ENCODE measurements at places on chromosomes 3 and 15. TPM values are rescaled to one million over a fixed set of nuclear protein-coding genes. Genes with fewer than 3 reads are reported as not detected.
A peak's percentile ranks its signal among the peaks of the same experiment; 100 is the strongest.

TLR9 gene
- total RNA-seq: not detected

SETMAR gene
- 13.5 TPM for total RNA-seq

ANKRD63 gene
- 1.3 TPM for total RNA-seq

SLC28A2 gene
- not detected for total RNA-seq

TTLL13 gene
- not detected for total RNA-seq

MYO1E gene
- total RNA-seq: 17.2 TPM

CYP1A1 gene
- 1.0 TPM for total RNA-seq

TBC1D5 gene
- total RNA-seq: 40.2 TPM

CHRD gene
- 13.4 TPM for total RNA-seq

ACKR2 gene
- 6.2 TPM for total RNA-seq

JAGN1 gene
- 39.8 TPM for total RNA-seq

LCTL gene
- not detected for total RNA-seq

SLCO2A1 gene
- total RNA-seq: 36.4 TPM

- H3K36me3 ChIP-seq: no peaks in the 10 kb centered on the region
- no peaks in the 10 kb centered on the region for H3K27me3 ChIP-seq
- no peak overlapping the region for H3K27ac ChIP-seq
- no peak overlapping the region for H3K4me3 ChIP-seq
- no peak for DNase-seq
- H3K4me1 ChIP-seq: no peaks in the 10 kb centered on the region
Observed at GRCh38 chr3:61901496-61901895, 340.1 kb downstream of the PTPRG start.

DNA sequence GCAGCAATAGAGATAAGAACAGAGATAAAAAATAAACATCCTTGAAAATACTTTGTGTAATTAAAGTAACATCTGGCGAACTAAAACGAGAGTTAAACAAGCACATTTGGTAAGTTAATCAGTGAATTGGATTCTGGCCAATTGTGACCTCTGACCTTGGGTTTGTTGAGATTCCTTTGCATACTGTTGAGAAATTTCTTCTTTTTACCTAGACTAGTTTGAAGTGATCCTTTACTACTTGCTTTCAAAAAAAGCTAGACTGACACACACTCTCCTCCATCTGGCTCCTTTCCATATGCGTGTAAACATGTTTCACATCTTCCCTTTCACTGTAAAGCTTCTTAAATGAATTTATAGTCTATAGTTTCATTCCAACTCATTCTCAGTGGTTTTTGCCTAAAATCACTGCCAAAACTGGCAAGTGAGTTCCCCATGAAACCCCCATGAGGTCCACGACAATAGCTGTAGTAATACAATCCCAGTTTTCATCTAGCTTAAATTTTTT lies 17.3 kb upstream of the GBE1 start:
- no peak overlapping the region for H3K27ac ChIP-seq
- no peak for DNase-seq
- H3K4me1 ChIP-seq: no peaks in the 10 kb centered on the region
- H3K36me3 ChIP-seq: no peaks in the 10 kb centered on the region

GRCh38 chr3:120418866-120419490 lies 31.8 kb downstream of the FSTL1 start:
- no peak for DNase-seq
- H3K27ac ChIP-seq: peak overlapping the region; percentile 84
- H3K36me3 ChIP-seq: peaks cover 20% of the 10 kb centered on the region
- no peaks in the 10 kb centered on the region for H3K27me3 ChIP-seq
- peaks cover 88% of the 10 kb centered on the region for H3K4me1 ChIP-seq
- no peak overlapping the region for H3K4me3 ChIP-seq

DNA sequence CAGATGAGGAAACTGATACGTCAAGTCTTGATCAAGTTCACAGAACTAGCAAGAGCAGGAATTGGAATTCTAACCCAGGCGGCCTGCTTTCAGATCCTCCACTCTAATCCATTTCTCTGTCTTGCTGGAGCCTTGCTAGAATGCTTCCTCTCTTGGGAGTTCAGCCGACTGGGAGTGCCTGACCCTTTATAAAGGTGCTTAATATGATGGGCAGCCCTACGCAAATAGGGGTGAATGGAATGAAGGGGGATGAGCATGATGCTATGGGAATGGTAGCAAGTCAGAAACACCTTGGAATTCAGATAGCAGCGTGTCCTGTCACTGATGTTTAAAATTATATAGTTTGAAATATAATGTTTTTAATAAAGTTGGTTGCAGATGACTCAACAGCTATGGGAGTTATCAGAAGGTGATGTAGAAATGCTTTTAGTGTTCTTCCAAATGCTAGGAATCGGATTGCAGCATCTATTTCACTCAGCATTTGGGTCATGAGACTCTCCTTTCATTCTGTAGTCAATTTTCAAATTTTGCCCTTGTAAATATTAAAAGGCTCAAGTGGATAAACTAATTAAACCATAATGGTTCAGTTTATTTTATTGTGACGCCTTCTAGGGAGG lies 150.7 kb downstream of the FNDC3B start:
- H3K4me1 ChIP-seq: no peaks in the 10 kb centered on the region
- H3K27ac ChIP-seq: peak overlapping the region; percentile 5
- no peak overlapping the region for H3K4me3 ChIP-seq
- DNase-seq: no peak
- H3K36me3 ChIP-seq: no peaks in the 10 kb centered on the region

DNA sequence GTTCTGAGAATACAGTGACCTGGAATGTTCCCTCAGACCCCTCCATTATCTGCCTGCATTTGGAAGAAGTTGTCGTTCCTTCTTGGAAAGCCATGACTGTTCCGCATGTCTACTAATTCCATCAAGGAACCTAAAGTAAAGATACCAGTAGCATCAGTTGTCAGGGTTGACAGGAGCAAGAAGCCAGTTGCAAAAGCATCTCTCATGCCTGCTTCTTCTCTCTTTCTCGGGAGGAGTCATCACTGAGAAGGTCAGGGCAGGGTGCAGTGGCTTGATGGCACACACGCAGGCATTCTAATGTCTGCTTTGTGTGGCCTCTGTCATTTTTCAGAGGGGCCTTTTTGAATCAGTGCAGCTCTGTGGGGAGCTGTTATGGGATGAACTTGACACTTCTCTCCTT lies 276.6 kb upstream of the TPM1 start:
- no peak overlapping the region for H3K27ac ChIP-seq
- H3K36me3 ChIP-seq: peaks cover 14% of the 10 kb centered on the region
- H3K4me3 ChIP-seq: no peak overlapping the region
- no peak for DNase-seq
- H3K4me1 ChIP-seq: no peaks in the 10 kb centered on the region
- no peaks in the 10 kb centered on the region for H3K27me3 ChIP-seq

DNA sequence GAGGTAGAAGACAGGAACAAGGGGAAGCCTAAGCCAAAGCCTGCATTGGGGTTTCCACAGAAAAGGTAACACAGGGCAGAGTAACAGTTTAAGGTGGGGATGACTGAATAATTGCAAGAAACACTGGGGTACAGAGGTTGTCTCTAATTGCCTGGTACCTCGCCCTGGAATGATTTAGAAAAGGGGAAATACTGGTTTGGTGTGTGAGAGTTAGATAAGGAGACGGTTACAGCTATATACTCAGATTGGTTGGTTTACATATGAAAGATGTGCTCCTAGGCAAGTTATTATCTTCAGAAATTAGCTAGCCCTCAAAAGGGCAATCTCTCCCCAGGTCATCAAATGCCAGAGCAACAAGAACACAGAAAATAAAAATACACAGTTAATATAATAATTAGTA lies 58.8 kb downstream of the SMARCC1 start:
- no peaks in the 10 kb centered on the region for H3K4me1 ChIP-seq
- no peaks in the 10 kb centered on the region for H3K27me3 ChIP-seq
- DNase-seq: no peak

DNA sequence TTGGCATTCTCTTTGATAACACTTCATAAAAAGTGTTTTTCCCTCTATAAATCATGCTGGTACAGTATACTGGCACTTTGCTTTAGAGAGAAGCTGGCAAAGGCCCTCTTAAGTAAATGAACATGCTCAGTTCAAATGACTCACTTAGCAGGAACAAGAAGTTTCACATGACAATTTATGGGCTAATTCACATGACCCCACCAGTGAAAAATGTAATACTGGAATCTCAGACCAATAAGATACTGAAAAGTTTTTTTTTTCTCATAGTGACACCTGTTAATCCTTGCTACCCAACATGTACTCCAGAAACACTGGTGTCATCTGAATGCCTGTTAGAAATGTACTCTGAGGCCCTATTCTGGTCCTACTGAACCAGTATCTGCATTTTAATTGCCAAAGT lies 13.9 kb downstream of the BTBD1 start:
- H3K27ac ChIP-seq: no peak overlapping the region
- H3K4me1 ChIP-seq: peaks cover 19% of the 10 kb centered on the region
- H3K36me3 ChIP-seq: peaks cover 32% of the 10 kb centered on the region
- H3K27me3 ChIP-seq: no peaks in the 10 kb centered on the region
- DNase-seq: no peak
- no peak overlapping the region for H3K4me3 ChIP-seq

- H3K36me3 ChIP-seq: no peaks in the 10 kb centered on the region
- no peaks in the 10 kb centered on the region for H3K4me1 ChIP-seq
- H3K27ac ChIP-seq: no peak overlapping the region
- H3K4me3 ChIP-seq: no peak overlapping the region
Observed at GRCh38 chr15:77001966-77002365, 7.0 kb downstream of the PSTPIP1 start.

DNA sequence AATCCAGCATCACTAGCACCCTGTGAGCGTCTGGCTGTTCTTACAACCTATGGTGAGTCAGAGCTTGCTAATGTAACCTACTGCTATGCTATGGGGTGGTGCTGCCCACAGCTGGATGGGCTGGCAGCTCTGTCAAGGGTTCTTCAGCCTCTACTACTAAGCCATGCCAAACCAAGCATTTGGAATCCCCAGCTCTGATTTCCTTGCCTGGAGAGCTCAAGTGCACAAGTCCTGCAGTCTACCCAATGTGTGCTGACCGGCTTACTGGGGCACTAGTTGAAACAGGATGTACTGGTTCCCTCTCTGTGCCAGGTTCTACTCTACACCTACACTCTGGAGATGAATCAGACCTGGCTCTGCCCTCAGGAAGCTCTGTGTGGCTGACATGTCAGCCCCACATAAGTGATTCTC lies 4.2 kb downstream of the TEX264 start:
- H3K4me3 ChIP-seq: no peak overlapping the region
- H3K27ac ChIP-seq: no peak overlapping the region
- peaks cover 58% of the 10 kb centered on the region for H3K4me1 ChIP-seq
- peaks cover 24% of the 10 kb centered on the region for H3K36me3 ChIP-seq

GRCh38 chr3:66395635-66396034 lies 105.2 kb downstream of the LRIG1 start:
- no peak overlapping the region for H3K4me3 ChIP-seq
- H3K27ac ChIP-seq: no peak overlapping the region
- H3K4me1 ChIP-seq: peaks cover 36% of the 10 kb centered on the region
- no peak for DNase-seq
- H3K27me3 ChIP-seq: no peaks in the 10 kb centered on the region

DNA sequence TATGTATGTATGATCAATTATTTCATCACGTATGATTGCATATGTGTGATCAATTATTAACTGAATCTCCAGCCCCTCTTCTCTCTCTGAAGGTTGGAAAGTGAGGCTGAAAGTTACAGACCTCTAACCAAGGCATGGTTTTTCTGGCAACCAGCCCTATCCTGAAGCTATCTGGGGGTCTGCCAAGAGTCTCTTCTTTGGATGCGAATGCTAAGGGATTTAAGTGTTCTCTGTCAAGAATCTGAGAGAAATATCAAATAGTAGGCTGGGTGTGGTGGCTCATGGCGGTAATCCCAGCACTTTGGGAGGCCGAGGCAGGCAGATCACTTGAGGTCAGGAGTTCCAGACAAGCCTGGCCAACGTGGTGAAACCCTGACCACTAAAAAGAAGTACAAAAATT lies 8.1 kb downstream of the NKTR start:
- no peak overlapping the region for H3K27ac ChIP-seq
- no peaks in the 10 kb centered on the region for H3K4me1 ChIP-seq
- H3K36me3 ChIP-seq: no peaks in the 10 kb centered on the region
- H3K27me3 ChIP-seq: no peaks in the 10 kb centered on the region
- H3K4me3 ChIP-seq: no peak overlapping the region
- no peak for DNase-seq

- no peak for DNase-seq
- no peak overlapping the region for H3K27ac ChIP-seq
- peaks cover 54% of the 10 kb centered on the region for H3K36me3 ChIP-seq
Observed at GRCh38 chr15:63560741-63561448, 36.3 kb upstream of the FBXL22 start.

- no peak overlapping the region for H3K27ac ChIP-seq
- no peaks in the 10 kb centered on the region for H3K4me1 ChIP-seq
- H3K27me3 ChIP-seq: no peaks in the 10 kb centered on the region
- H3K4me3 ChIP-seq: no peak overlapping the region
- DNase-seq: no peak
Observed at GRCh38 chr15:44471885-44472455, 44.5 kb downstream of the CTDSPL2 start.

DNA sequence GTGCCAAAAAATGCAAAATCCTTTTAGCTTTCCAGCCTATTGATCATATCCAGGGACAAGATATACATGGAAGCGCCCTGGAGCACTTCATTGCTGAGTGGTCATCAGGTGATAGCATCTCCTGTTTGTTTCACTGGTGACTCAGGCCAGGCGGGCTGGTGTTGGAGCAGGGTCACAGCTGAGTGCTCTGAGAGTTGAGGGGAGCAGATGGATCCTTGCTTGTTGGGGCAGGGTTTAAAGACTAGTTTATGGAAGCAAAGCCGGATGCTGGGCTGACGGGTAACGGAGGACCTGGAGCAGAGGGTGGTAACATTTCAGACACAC lies 405.0 kb upstream of the TPM1 start:
- no peak overlapping the region for H3K27ac ChIP-seq
- no peak for DNase-seq
- H3K27me3 ChIP-seq: no peaks in the 10 kb centered on the region
- H3K4me1 ChIP-seq: peaks cover 19% of the 10 kb centered on the region
- no peaks in the 10 kb centered on the region for H3K36me3 ChIP-seq

DNA sequence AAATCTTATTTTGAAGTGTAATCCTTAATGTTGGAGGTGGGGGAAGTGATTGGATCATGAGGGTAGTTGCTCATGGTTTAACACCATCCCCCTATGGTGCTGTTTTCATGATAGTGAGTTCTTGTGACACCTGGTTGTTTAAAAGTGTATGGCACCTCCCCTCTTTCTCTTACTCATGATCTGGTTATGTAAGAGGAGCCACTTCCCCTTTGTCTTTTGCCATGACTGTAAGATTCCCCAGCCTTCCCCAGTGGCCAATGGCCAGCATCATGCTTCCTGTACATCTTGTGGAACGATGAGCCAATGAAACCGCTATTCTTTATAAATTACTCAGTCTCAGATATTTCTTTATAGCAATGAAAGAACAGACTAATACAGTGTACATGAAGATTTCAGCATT lies 39.8 kb upstream of the GMNC start:
- no peak overlapping the region for H3K27ac ChIP-seq
- DNase-seq: no peak
- no peaks in the 10 kb centered on the region for H3K4me1 ChIP-seq
- no peak overlapping the region for H3K4me3 ChIP-seq

- peaks cover 25% of the 10 kb centered on the region for H3K36me3 ChIP-seq
- DNase-seq: no peak
- peak overlapping the region; percentile 97 for H3K27ac ChIP-seq
- H3K4me3 ChIP-seq: peak overlapping the region; percentile 86
- H3K4me1 ChIP-seq: no peaks in the 10 kb centered on the region
- no peaks in the 10 kb centered on the region for H3K27me3 ChIP-seq
Observed at GRCh38 chr15:58931987-58932588, 1.4 kb downstream of the SLTM start.

Data from right atrium auricular region (tissue), 2 donors.